ENCODE measurements at places on chromosomes 7 and 10.

DNA sequence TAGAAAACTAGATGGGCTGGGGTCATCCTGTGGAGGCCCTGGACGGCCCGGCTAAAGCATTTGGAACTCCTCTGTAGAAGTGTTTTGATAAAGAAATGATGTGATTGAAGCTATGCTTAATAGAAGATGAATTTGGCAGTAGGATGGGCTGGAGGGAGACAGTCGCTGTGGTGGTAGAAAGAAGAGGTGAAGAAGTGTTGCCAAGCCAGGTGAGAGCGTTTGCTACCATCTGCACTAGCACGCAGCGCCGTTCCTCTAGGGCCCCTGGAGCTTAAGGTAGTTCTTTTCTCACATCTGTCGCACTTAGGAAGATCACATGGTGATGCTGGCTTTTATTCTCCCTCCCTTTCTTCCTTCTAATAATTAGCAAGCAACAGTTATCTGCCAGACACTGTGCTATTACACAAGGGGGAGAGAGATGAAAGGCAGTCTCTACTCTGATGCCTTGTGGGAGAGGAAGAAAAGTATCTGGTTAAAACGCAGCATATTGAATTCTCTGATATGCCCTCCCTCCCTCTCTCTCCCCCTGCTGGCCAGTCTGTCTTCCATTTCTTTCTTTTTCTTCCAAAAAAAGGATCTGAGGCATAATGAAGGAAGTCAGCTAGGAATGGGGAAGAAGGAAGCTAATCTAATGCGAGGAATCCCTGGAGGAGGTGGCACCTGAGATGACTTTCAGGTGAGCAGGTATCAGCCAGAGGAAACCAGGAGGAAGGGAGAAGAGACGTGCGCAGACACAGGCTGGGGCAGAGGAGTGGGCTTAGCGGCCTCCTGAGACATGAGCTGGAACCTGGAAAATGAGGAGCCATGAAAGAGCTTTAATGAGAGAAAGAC, 162.3 kb upstream of the KLF14 start:
- no peak for DNase-seq

DNA sequence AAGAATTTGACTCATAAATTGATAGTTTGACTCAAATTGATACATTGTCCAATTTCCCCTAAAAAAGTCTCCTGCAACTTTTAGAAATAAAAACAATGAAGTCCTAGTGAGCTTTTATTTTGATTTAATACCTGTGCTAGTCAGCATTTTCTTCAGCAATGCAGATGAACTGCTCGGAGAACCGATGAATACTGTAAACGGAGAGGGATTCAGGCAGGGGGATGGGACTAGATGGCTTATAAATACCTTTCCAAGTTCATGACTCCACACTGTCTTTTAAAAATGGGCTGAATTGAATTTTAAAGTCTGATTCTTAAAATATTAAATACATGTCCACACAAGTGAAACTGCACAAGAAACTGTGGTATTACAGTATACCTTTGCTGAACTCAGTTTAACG, 12.7 kb downstream of the EEPD1 start:
- no peak for DNase-seq

GRCh38 chr10:12934777-12935176, 66.7 kb downstream of the CCDC3 start:
- no peak for DNase-seq

DNA sequence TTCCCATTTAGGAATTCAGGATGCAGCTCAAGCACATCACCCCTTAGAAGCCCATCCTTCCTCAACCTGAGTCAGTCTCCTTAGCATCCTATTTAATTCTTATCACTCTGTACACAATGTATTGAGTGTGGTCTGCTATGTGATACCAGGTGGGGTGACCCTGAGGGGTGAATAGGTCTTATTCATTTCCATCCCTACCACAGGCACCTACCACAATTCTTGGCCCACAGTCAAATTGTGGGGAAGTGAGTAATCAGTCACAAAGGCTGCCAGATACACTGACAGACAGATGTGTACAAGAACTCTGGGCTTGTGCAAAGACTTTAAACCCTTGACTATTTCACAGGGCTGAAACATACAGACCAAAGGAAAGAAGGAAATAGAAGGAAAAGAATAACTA, 560.5 kb downstream of the PARD3 start:
- no peak for DNase-seq

DNA sequence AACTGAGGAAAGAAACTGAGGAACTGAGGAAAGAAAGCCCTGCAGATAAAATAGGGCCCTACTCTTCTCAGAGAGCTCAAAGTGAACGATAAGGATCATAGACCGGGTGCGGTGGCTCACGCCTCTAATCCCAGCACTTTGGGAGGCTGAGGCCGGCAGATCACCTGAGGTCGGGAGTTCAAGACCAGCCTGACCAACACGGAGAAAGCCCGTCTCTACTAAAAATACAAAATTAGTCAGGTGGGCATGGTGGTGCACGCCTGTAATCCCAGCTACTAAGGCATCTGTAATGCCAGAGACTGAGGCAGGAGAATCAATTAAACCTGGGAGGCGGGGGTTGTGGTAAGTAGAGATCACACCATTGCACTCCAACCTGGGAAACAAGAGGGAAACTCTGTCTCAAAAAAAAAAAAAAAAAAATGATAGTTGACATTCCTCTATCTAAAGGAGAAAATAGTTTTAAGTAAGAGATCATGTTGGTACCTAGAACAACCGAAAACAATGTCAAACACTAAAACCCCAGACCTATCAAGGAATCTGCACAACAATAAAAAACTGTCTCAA, 2.5 kb downstream of the MKRN1 start:
- no peak for DNase-seq

GRCh38 chr7:91784469-91784868, 96.0 kb downstream of the MTERF1 start:
- DNase-seq = no peak

- DNase-seq = no peak
These were observed 170.2 kb upstream of the ZMIZ1 start for GRCh38 chr10:78898341-78899097.

DNA sequence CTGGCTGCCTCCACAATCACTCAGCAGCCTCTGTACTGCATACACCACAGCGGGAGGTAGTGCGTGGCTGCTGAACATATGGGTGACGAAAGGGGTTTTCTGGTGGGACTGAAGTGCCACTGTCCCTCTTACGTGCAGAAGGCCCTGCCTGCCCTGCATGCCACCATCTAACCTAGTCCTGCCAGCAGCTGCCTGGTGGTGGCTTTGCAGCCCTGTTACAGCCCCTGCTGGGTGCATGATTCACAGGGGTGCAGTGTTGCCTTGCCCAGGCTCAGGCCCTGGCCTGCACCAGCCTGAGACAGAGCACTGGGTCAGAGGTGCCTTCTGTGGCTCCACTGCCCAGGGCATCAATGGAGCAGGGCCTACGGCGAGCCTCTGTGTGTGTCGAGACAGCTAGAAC, 50.1 kb downstream of the SYPL1 start:
- no peak for DNase-seq

DNA sequence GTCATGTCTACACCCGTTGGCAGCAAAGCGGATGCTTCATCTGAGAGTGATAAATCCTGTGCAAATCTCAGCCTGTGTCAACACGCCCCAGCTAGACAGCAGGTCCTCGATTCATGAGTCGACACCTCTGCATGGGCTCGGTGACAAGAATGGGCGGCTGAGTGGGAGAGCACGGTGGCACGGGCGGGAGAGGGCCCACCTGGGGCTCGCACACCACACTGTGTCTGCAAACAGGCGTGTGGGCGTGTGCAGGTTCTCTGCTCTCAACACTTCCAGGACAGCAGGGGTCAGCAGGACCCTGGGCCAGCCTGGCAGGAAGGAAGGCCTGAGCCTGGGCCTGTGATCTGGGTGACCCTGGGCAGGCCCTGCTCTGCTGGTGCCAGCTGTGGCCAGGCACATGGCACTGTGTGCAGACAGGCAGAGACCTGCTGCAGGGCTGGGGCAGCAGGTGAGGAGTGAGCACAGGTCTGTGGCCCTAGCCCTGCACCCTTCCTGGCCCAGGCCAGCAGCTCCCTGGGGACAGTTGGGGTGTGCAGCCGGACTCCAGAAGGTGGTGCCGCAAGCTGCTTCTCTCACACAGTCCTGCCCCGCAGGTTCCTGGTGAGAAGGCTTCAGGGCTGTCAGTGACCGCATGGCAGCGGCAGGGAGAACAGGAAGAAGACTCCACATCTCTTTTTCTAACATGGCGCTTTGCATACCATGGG, 216.4 kb downstream of the ELFN1 start:
- no peak for DNase-seq

- DNase-seq = no peak
These were observed 44.8 kb upstream of the ELFN1 start for GRCh38 chr7:1624999-1625927.

DNA sequence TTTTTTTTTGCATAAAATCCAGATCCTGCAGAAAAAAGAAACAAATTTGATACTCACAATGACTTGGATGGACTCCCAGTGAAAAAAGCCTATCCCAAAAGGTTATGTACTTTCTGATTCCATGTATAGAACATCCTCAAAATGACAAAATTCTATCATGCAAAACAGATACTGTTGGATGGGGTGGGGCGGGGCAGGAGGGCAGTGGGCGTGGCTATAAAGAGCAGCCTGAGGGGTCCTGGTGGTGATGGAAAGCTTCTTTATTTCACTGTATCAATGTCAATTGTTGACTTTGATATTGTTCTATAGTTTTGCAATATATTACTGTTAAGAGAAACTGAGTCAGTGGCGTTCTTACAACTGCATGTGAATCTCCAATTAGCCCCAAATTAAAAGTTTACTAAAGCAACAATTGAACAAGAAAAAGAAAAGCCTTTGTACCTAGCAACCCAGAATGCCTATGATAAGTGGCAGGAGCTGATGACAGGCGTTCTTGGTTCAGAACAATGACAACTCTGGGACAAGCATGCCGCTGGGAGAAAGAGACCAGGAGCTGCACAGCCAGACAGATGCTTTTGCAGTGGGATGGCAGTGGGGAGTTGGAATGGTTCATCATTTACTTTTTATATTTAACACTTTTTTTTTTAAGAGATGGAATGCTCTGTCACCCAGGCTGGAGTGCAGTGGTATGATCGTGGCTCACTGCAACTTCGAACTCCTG, 101.9 kb downstream of the LHPP start:
- DNase-seq = no peak

GRCh38 chr10:62277971-62278370, 9.3 kb upstream of the RTKN2 start:
- DNase-seq = no peak

DNA sequence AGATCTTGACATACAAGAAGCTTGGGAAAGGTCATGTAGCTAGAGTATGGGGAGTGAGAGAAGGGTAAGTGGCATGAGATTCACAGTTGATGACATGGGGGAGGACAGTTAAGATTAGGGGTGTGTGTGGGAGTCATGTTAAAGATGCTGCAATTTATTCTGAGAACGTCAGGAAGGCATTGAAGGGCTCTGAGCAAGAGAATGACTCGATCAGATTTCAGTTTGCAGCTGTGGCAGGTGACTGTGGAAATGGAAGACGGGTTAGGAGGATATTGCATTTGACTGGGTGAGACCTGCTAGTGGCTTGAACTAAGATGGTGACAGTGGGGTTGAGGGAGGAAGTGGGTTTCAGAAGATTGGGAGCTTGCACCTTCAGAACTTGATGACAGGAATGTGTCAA, 5.6 kb downstream of the CDC123 start:
- no peak for DNase-seq

DNA sequence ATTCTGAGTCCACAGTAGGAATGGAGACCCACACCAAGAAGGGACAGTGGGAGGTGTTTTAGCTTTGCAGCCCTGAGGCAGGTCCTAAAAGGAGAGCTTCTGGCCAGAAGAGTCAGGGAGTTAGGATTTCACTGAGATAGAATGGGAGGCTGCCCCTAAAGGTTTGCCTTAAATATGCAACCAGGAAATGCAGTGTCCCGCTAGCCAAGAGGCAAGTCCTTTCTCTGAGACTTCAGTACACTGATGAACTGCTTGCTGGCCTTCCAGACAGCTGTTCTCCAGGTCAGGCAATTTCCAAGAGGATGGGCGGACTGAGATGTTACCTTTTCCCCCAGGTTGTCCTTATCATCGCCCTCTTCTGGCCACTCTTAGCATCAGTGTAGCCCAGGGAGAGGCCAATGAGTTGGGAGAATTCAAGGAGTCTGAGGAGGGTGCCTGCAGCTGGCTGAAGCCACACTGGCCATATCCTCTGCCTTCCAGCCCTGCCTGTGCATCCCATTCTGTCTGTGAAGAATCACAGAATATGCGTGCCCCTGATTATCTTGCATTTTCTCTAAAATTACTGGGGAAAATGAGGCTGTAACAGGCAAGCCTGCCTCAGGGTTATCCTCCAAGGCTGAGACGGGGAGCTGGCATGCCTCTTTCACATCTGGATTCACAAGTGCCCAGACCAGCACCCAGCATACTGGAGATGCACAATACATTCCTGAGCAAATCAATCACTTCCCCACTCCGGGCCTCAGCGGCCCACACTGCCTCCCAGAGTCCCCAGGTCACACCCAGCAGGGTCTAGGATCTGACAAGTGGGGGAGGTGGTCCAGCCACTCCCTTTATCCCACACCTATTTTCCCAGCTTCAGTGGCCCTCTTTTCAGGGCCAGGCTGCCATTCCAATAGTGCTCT, 2.4 kb downstream of the TLL2 start:
- DNase-seq = no peak

GRCh38 chr10:65342245-65342644, 1583.6 kb upstream of the LRRTM3 start:
- no peak for DNase-seq

DNA sequence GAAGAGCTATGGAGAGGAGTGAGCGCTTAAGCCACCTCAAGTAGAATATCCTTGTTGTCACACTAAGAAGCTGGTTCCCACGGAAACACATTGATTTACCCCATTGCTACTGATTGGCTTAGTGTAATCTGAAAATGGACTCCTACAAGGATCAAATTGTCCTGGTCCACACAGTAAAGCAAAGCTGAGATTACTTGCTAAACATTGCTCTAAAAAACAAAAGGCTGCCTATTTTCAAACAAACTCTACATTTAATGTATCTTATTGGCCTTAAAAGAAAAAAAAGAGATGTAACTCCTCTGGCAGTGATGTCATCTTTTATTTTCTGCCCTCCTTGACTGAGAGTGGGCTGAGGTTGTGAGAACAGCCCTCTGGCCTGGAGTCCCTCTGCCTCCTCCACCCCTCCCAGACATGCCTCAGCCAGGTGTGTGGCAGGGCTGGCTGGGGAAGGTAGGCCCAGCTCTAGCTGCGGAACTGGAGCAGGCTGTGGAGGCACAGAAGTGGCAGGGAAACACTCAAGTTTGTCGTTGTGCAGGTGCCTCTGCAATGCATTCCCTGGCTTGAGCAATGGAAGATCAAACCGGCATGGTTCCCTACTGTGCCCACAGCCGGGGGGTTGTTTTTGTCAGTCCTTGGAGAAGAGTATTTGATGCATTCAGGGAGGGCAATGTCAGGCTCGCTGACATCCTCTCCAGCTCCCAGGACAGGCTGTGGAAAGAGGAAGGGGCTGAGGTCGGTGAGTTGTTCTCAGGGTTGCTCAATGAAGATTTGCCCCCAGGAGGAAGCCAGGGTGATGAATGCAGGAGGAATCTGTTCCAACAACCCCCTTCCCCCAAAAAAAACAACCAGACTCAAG, 9.1 kb downstream of the KLF6 start:
- DNase-seq = no peak

DNA sequence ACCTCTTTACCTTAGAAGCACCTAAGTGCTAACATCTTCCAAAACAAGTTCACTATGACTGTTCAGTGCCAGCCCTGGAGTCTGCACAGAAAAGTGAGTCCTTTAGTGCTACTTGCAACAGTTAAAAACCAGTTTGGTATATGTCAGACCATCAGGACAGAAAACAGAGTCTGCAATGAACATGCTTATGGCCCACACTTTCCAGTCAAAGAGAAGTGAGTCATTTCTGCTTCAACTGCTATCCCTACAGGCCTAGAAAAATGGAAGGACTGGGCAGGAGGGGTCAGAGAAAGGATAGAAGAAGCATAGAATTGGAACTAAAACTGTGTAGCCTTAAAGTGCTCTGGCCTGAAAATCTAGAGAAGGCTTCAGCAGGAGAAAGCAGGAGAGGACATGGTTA, 108.0 kb downstream of the PDE1C start:
- DNase-seq = no peak
